CD4-positive, alpha-beta T cell treated with Interleukin-12 subunit alpha and Interleukin-12 subunit beta, for 1 hour (primary cell): ENCODE measurements at places on chromosomes 1 and 21.

DNA sequence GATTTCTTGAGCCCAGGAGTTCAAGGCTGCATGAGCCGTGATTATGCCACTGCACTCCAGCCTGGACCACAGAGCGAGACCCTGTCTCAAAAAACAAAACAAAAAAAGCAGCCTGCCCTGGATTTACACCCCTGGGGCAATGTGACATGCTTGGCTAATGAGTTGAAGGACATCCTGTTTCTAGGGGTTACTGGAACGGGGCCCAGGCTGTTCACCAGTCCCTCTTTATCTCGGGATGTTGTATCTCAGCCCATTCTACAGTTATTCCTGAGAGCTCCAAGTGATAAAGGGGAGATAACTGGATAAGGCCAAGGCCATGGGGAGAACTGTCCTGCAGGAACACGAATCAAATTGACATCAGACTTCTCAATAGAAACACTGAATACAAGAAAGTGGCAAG, 21.7 kb upstream of the S100A2 start:
- DNase-seq = no peak

DNA sequence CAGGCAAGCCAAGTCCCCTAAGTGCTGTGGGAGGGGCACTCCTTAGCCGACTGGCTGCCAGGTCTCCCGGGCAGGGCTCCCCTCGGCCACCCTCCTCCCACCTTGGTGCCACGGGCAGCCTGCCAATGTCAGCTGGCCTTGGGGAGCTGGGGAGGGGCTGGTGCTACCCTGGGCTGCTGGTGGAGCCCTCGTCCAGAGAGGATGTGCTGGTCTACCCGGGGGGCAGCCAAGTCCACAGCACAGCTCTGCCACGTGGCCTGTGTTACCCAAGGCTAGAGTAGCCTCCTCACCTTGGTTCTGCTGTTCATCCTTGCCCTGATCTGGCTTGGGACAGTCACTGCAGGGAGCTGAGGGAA, 42.9 kb downstream of the CRYAA start:
- no peak for DNase-seq

- DNase-seq = no peak
These were observed 15.0 kb upstream of the PWP2 start for GRCh38 chr21:44092211-44092610.

- no peak for DNase-seq
These were observed 45.0 kb upstream of the PDE9A start for GRCh38 chr21:42608446-42608845.

DNA sequence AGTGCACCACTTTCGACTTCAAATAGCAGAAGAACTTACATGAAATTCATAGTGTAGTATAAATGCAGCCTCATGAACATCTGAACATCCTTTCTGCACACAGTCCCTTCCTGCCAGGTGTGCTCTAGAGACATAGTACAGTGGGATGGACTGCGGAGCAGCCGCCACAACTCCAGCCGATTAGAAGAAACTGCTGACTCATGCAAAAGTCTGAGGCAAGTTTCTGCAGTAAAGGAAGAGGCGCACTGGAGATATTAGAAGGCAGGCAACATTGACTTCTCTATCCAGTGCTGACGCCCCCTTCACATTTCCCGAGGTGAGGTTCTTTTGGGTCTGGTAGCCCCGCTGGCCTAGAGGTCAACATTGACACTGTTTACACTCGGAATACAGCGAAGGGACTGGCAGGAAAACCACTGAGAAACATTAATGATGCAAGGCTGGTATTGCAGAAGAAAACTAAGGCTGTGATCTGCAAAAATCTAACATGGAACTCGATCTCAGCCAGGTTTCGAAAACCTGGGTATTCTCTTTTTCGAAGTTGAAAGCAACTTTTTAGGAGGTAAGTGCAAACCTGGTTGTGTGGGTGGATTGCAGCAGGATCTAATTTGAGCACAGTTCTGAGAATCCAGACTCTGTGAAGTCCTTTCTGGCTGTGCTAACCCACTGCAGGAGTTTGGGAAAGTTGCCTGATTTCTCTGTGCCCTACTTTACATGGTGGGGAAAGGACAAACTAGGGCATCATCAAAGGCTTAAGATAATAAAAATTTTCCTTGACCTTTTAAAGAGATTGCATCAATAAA, 90.7 kb downstream of the CDC7 start:
- DNase-seq = no peak

DNA sequence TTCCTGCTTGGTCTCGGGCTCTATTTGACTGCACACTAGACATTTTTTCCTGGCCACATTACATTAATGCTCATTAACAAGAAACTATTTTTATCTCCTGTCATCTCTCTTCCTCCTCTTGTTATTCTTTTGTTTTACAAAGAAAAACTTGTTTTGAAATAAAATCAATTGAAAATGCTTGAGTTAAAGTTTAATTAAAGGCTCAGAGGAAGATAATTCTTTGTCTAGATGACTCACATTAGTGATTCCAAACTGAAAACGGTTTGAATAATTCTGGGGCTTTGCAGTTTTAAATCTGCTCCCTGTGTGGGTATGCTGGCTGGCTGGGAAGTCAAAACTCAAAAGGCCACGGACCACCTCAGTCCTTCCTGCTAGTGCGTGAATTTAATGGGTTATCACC, 29.6 kb downstream of the RGS5 start:
- DNase-seq = no peak

- no peak for DNase-seq
These were observed 109.9 kb downstream of the IGSF21 start for GRCh38 chr1:18217398-18218043.

GRCh38 chr1:209224886-209225285, 358.6 kb upstream of the CAMK1G start:
- no peak for DNase-seq

GRCh38 chr1:166870584-166870983, 5.5 kb downstream of the TADA1 start:
- DNase-seq = no peak

GRCh38 chr1:17002524-17002902, 9.2 kb downstream of the ATP13A2 start:
- DNase-seq = no peak

GRCh38 chr1:167165948-167166689, 54.6 kb upstream of the POU2F1 start:
- no peak for DNase-seq

DNA sequence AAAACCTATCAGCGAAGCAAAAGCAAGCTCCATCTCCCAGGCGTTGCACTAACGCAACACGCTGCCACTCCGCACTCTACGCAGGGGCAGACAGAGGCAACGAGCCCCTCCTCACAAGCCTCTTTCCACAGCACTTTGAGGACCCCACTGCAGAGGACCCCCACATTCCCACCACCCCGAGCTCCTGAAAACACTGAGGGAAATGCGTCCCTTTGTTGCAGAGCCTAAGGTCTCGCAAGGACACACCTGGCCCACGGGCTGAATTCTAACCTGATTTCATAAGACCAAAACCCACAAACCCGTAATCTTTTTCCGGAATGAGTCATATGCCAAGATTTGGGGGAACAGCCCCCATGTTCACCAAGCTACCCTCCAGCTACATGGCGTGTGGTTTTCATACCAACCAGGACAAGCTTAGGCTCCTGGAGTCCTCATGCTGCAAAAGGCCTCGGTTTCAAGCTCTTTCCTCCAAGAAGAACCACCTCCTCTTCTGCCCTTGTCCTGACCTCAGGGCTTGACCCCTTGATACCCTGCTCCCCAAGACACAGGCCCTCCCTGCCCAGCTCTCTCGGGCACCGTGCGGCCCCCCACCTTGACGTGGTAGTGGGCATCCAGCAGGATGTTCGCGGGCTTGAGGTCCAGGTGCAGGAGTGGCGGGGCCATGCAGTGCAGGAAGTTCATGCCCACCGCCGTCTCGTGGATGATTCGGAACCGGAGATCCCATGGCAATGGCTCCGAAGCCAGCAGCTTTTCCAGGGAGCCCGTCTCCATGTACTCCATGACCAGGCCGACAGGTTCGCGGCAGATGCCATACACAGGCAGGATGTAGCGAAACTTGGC, 10.7 kb downstream of the RIPK4 start:
- DNase-seq = no peak

DNA sequence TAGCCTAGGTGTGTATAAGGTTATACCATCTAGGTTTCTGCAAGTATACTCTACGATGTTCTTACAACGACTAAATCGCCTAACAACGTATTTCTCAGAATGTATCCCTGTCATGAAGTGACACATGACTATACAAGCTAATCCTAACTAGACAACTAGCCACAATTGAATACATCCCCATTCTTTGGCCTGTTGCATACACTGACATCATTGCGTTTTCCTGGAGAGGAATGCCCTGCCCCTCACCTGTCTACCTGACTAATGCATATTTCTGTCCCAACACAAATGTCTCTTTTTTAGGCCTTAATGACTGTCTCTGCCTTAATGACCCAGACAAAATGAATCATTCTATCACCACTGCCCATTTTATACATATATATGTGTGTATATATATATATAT, 8.5 kb upstream of the NFIA start:
- DNase-seq = no peak

DNA sequence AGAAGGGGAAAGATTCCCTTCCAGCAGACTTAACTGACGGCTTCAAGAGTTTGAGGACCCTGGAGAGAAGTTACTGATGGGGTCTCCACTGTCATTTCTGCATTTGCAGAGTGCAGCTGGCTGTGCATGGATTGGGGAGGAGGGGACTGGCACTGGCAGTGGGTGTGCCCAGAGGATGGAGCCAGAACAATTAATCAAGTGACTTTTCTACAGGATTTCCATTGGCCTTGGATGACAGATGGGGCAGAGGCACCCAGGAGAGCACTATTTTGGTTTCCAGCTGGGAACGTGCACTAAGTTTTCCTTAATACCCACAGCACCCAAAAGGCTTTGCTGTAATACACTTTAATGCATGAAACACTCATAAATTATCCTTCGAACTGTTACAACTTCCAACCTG, 1.3 kb downstream of the NGF start:
- no peak for DNase-seq

GRCh38 chr1:27011058-27011764, 1.4 kb downstream of the TENT5B start:
- no peak for DNase-seq

DNA sequence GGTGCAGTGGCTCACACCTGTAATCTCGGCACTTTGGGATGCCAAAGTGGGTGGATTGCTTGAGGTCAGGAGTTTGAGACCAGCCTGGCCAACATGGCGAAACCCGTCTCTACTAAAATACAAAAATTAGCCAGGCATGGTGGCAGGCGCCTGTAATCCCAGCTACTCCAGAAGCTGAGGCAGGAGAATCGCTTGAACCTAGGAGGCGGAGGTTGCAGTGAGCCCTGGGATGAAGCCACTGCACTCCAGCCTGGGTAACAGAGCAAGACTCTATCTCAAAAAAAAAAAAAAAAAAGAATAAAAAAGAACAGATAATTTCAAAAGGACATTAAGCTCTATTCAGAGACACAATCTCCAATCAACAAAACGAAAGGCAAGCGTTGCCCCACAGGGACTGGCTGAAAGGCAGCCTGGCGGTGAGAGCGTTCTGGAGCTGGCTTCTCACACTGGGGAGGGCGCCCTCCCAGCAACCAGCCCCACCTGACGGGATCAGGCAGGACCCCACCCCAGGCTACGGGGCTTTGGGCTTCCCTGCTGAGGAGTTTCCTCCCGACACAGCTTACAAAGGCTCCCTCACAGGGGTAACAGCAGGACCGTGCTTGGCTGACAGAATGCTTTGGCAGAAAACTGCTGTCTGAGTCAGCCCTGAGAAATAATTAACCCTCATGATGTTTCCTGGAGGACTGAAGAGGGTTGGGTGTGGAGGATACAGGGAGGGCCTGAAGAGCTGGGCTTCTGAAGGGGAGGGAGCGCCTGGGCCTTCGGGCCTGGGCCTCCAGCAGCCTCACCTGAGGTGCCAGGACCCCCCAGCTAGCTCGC, 31.1 kb upstream of the SRP9 start:
- DNase-seq = no peak

GRCh38 chr1:74824497-74825107, 91.7 kb downstream of the TYW3 start:
- no peak for DNase-seq

DNA sequence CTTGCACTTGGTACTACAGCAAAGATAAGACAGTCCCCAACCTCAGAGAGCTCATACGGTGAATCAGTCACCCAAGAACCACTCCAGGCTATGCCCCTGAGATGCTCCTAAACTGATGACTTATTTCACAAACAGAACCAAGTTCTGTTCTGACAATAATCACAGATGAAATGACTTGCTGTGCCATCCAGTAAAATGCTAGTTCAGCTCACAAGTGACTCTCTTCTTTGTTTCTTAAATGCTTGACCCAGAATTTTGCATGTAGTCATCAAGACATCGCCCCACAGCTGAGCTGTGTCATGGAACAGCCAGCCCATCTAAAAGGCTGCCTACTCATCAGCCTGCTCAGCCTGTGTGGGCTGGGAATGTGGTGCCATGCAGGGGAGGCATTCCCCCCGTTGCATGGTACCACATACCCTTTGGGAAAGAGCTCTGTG, 6.1 kb upstream of the SLC19A2 start:
- DNase-seq = no peak

GRCh38 chr1:160032165-160032820, 503 bp upstream of the PIGM start:
- DNase-seq = no peak

GRCh38 chr1:165678509-165678908, 19.9 kb downstream of the ALDH9A1 start:
- no peak for DNase-seq

GRCh38 chr1:226575739-226576378, 27.3 kb downstream of the STUM start:
- no peak for DNase-seq

- DNase-seq = no peak
These were observed 227 bp downstream of the NBL1 start for GRCh38 chr1:19644395-19644680.

- DNase-seq = no peak
These were observed 30.1 kb upstream of the SLC45A3 start for GRCh38 chr1:205710201-205711062.

- no peak for DNase-seq
These were observed 35.6 kb downstream of the MSTO1 start for GRCh38 chr1:155645648-155646047.

DNA sequence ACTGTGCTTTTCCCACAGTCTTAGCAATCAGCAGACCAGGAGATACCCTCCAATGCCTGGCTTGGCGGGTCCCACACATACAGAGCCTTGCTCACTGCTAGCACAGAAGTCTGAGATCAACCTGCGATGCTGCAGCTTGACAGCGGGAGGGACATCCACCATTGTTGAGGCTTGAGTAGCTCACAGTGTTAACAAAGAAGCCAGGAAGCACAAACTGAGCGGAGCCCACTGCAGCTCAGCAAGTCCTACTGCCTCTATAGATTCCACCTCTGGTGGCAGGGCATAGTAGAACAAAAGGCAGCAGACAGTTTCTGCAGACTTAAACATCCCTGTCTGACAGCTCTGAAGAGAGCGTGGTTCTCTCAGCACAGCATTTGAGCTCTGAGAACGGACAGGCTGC, 33.4 kb downstream of the MNDA start:
- no peak for DNase-seq
